H1 (cell line): ENCODE measurements at places on chromosomes 7 and 10. TPM values are rescaled to one million over a fixed set of nuclear protein-coding genes. Genes with fewer than 3 reads are reported as not detected.

GRCh38 chr7:43785420-43785819, 26.9 kb downstream of the BLVRA start:
- H3K4me3 ChIP-seq: no peak overlapping the region
- no peak overlapping the region for H3K27ac ChIP-seq
- DNase-seq: no peak
- no peaks in the 10 kb centered on the region for H3K4me1 ChIP-seq

- H3K4me1 ChIP-seq: no peaks in the 10 kb centered on the region
- no peaks in the 10 kb centered on the region for H3K36me3 ChIP-seq
- DNase-seq: no peak
- H3K27me3 ChIP-seq: no peaks in the 10 kb centered on the region
Measured at GRCh38 chr7:138377306-138377705, 82.8 kb upstream of the TRIM24 start.

The MYO1G gene
- 0.08 and 0.11 TPM in 2 replicates for polyA plus RNA-seq

GRCh38 chr7:29386196-29386765, 177.4 kb upstream of the PRR15 start:
- no peak overlapping the region for H3K27ac ChIP-seq
- H3K4me1 ChIP-seq: no peaks in the 10 kb centered on the region
- DNase-seq: no peak
- H3K27me3 ChIP-seq: no peaks in the 10 kb centered on the region
- H3K36me3 ChIP-seq: no peaks in the 10 kb centered on the region

- H3K27ac ChIP-seq: no peak overlapping the region
- DNase-seq: no peak
- no peaks in the 10 kb centered on the region; the same call in 1 of the 2 replicates for H3K36me3 ChIP-seq
- H3K4me1 ChIP-seq: no peaks in the 10 kb centered on the region
- no peaks in the 10 kb centered on the region for H3K27me3 ChIP-seq
- H3K4me3 ChIP-seq: no peak overlapping the region
Measured at GRCh38 chr7:79810916-79811315, 323.7 kb upstream of the GNAI1 start.

DNA sequence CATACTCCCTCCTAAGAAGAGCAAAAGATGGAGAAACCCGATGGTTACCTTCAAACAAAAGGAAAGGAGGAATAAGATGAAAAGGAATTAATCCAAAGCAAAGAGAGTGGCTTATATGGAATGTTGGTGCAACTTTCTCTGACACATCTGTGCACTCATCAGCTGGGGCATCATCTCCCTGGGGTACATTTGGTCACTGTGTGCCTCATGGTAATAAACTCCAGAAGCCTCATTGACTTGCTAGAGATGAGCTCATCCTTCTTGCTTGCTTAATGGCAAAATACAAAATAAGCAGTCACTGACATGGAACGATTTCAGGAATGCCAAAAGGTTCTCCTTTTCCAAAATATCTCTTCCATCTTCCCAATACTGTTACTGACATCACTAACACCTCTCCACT, 22.5 kb downstream of the CAV1 start:
- H3K27ac ChIP-seq: no peak overlapping the region
- no peaks in the 10 kb centered on the region for H3K27me3 ChIP-seq
- no peaks in the 10 kb centered on the region for H3K4me1 ChIP-seq
- no peak overlapping the region for H3K4me3 ChIP-seq
- H3K36me3 ChIP-seq: no peaks in the 10 kb centered on the region

GRCh38 chr7:56493704-56494450, 377.7 kb upstream of the NUPR2 start:
- no peak for DNase-seq
- no peak overlapping the region for H3K4me3 ChIP-seq
- H3K27me3 ChIP-seq: no peaks in the 10 kb centered on the region
- no peaks in the 10 kb centered on the region for H3K4me1 ChIP-seq
- H3K36me3 ChIP-seq: no peaks in the 10 kb centered on the region

- H3K4me1 ChIP-seq: no peaks in the 10 kb centered on the region
- H3K36me3 ChIP-seq: no peaks in the 10 kb centered on the region
Measured at GRCh38 chr7:139798221-139798620, 20.4 kb upstream of the HIPK2 start.

GRCh38 chr10:25175527-25176420, 973 bp downstream of the GPR158 start:
- H3K36me3 ChIP-seq: no peaks in the 10 kb centered on the region
- H3K27me3 ChIP-seq: peaks cover 28% of the 10 kb centered on the region
- no peaks in the 10 kb centered on the region for H3K4me1 ChIP-seq
- H3K4me3 ChIP-seq: peak overlapping the region; percentile 63

DNA sequence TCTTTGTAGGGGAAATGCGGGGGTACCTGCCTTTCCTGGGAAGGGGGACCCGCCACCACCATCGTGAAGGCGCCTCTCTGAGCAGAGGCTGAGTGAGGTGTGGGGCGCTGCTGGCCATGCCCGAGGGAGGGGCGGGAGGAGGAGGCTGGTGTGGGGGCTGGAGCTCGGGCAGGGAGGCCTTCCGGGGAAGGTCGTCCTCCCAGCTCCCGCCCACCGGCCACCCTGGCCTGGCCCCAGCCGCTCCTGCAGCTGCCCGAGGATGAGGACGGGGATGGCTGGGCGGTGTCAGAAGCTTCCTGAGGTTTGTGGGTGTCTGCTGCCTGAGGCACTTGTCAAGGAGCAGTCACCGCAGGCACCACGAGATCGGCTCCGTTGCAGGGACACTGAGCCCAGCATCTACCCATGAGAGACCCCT, 11.4 kb downstream of the PWWP2B start:
- DNase-seq: no peak
- H3K27me3 ChIP-seq: no peaks in the 10 kb centered on the region
- no peaks in the 10 kb centered on the region for H3K36me3 ChIP-seq

GRCh38 chr7:2725178-2726105, 37.4 kb downstream of the AMZ1 start:
- no peak overlapping the region for H3K27ac ChIP-seq
- H3K4me1 ChIP-seq: no peaks in the 10 kb centered on the region
- H3K4me3 ChIP-seq: no peak overlapping the region
- DNase-seq: no peak

- H3K4me1 ChIP-seq: peaks cover 12% of the 10 kb centered on the region
- H3K27me3 ChIP-seq: no peaks in the 10 kb centered on the region
- no peak overlapping the region for H3K4me3 ChIP-seq
- H3K36me3 ChIP-seq: no peaks in the 10 kb centered on the region
- peak overlapping the region; percentile 46; the same call in 1 of the 2 replicates for H3K27ac ChIP-seq
Measured at GRCh38 chr10:68154211-68154497, 44.9 kb downstream of the MYPN start.

- DNase-seq: peak; percentile 41
- no peak overlapping the region for H3K4me3 ChIP-seq
- no peaks in the 10 kb centered on the region for H3K36me3 ChIP-seq
- H3K27ac ChIP-seq: no peak overlapping the region
- no peaks in the 10 kb centered on the region for H3K27me3 ChIP-seq
Measured at GRCh38 chr7:10889266-10889898, 84.3 kb upstream of the PHF14 start.

DNA sequence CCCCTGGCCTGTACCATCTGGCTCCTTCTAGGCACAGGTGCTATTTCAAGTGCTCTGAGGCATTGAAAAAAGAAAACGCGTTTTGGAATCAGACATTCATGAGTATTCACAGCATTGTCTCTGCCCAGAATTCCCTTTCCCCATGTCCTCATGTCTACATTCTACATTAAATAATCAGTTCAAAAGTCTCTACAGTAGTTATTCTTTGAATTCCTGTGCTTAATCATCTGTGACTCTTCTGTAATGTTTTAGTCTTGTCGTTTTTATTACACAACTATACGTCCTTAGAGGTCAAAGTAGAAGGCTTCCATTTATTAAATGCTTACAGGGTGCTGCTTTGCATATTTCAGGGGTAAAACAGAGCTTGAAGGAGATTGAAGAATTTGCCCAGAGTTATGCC, 95.7 kb downstream of the BICC1 start:
- no peak for DNase-seq
- H3K27ac ChIP-seq: no peak overlapping the region
- H3K4me1 ChIP-seq: no peaks in the 10 kb centered on the region
- H3K4me3 ChIP-seq: no peak overlapping the region

The TAC1 gene
- 1.7 and 2.2 TPM in 2 replicates for polyA plus RNA-seq

- H3K27ac ChIP-seq: no peak overlapping the region
Measured at GRCh38 chr10:43197834-43198681, 59.8 kb downstream of the CSGALNACT2 start.

DNA sequence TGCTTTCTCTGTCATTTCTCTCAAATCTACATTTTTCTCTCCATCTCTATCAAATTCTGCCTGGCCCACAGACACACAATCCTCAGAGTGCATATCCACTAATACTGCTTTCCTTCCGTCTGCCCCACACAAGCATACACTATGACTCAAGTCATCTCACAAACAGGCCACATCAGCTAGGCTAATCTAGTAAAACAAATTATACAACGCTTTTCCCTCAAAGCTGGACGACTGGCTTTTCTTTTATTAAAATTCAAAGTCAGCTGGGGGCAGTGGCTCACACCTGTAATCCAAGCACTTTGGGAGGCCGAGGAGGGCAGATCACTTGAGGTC, 161.1 kb downstream of the FAM107B start:
- no peak for DNase-seq
- H3K27ac ChIP-seq: no peak overlapping the region
- H3K4me3 ChIP-seq: no peak overlapping the region
- H3K27me3 ChIP-seq: no peaks in the 10 kb centered on the region
- H3K36me3 ChIP-seq: no peaks in the 10 kb centered on the region

The CYP3A5 gene
- 0.06 TPM in 1 of 2 replicates, not detected in the other for polyA plus RNA-seq

- peaks cover 9% of the 10 kb centered on the region for H3K4me1 ChIP-seq
- no peak overlapping the region for H3K4me3 ChIP-seq
- H3K27me3 ChIP-seq: no peaks in the 10 kb centered on the region
- DNase-seq: no peak
Measured at GRCh38 chr10:126161691-126162090, 226.6 kb downstream of the ADAM12 start.

The PFKP gene
- polyA plus RNA-seq: 51.2 and 76.9 TPM in 2 replicates

The TMEM120A gene
- 48.8 and 49.9 TPM in 2 replicates for polyA plus RNA-seq

The AKR1C8 gene
- polyA plus RNA-seq: not detected in 2 replicates

The IQUB gene
- polyA plus RNA-seq: 0.08 and 0.12 TPM in 2 replicates

The ZNF727 gene
- not detected in 2 replicates for polyA plus RNA-seq

DNA sequence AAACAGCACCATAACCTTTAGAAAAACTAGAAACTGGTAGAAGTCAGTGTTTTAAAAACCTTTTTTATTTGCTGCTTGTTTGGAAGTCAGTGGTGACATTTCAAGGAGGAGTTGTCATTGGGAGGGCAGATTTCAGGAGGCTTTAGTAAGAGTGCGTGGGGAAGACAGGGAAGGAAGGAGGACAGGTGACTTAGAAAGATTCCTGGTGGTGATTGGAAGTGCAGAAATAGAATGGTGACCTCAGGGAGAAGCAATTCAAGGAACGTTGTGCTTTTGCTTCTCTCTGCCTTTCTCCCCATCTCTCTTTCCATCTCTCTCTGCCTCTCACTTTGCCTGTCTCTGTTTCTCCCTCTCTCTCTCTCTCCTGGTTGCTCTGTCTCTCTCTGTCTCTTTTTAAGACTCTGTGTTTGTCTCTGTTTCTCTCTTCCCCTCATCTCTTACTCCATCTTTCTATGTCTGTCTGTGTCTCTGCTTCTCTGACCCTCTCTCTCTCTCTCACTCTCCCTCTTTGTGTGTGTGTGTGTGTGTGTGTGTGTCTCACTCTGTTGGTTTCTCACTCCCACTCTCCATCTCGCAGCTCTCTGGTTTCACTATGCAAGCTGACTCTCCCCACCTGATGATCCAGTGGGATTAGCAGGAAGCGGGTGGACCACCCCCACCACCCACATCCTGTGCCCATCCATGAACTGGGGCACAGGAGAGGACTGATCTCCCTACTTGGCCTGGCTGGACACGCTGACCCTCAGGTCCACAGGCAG, 10.9 kb upstream of the PFKP start:
- no peak for DNase-seq
- no peaks in the 10 kb centered on the region for H3K4me1 ChIP-seq
- no peak overlapping the region for H3K4me3 ChIP-seq
- no peaks in the 10 kb centered on the region for H3K36me3 ChIP-seq

DNA sequence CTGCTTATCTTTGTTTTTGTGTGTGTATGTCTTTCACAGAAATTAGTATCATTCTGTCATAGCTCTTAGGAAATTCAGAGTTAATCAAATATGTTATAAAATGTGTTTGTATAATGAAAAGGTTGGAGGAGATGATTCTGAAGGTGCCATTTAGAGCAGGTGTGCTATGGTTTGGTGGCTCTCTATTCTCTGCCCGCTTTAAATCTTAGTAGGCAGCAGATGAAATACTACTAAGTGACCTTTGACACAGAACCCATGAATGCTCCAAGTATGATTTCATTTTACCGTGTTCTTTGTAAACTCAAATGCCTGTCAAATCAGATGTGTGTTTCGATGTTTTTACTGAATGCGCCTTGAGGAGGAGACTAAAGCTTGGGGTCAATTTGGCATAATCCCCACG, 24.5 kb downstream of the ZEB1 start:
- no peaks in the 10 kb centered on the region for H3K4me1 ChIP-seq
- no peak for DNase-seq
- no peak overlapping the region for H3K4me3 ChIP-seq
- H3K27ac ChIP-seq: no peak overlapping the region

- no peak overlapping the region for H3K4me3 ChIP-seq
- H3K27ac ChIP-seq: no peak overlapping the region
- no peaks in the 10 kb centered on the region for H3K4me1 ChIP-seq
- H3K36me3 ChIP-seq: peaks cover 5% of the 10 kb centered on the region; the same call in 1 of the 2 replicates
- H3K27me3 ChIP-seq: no peaks in the 10 kb centered on the region
Measured at GRCh38 chr10:3772361-3773171, 12.4 kb downstream of the KLF6 start.

GRCh38 chr10:117248750-117249465, 8.0 kb downstream of the SLC18A2 start:
- no peak for DNase-seq
- no peaks in the 10 kb centered on the region for H3K36me3 ChIP-seq
- no peak overlapping the region for H3K27ac ChIP-seq
- H3K4me3 ChIP-seq: no peak overlapping the region

- no peak overlapping the region for H3K27ac ChIP-seq
- DNase-seq: no peak
- H3K4me1 ChIP-seq: no peaks in the 10 kb centered on the region
- no peak overlapping the region for H3K4me3 ChIP-seq
Measured at GRCh38 chr10:68434657-68435056, 27.6 kb upstream of the RUFY2 start.

DNA sequence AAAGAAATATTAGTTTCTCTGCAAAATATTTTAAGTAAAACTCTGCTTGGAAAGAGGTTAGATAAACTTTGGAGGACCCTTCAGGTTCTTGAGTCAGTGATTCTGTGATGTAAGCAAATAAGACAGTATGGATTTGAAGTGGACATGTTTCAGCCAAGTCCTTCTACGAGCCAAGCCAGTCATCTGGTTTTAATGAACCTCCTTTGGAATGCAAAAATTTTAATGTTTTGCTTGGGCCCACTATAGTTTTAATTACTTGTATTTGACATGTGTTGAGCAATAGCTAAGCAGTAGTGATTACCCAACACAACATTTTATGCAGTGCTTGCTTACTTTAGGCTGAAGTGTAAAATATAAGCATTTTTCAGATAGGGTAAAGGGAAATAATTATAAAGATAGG, 296.3 kb upstream of the SEMA3D start:
- H3K27ac ChIP-seq: no peak overlapping the region
- no peak overlapping the region for H3K4me3 ChIP-seq
- H3K4me1 ChIP-seq: no peaks in the 10 kb centered on the region
- no peaks in the 10 kb centered on the region for H3K36me3 ChIP-seq

The TRPV5 gene
- polyA plus RNA-seq: 0.03 and 0.05 TPM in 2 replicates
